ENCODE measurements at places on chromosomes 16 and 17. TPM values are rescaled to one million over a fixed set of nuclear protein-coding genes. Genes with fewer than 3 reads are reported as not detected.

Gene ZPBP2
- polyA plus RNA-seq: not detected

Gene TBC1D3B
- 18.7 TPM for polyA plus RNA-seq

Gene KRTAP4-8
- not detected for polyA plus RNA-seq

Gene RNF222
- 0.20 TPM for polyA plus RNA-seq

Gene COL1A1
- polyA plus RNA-seq: 838 TPM

Gene SPIRE2
- polyA plus RNA-seq: 19.5 TPM

DNA sequence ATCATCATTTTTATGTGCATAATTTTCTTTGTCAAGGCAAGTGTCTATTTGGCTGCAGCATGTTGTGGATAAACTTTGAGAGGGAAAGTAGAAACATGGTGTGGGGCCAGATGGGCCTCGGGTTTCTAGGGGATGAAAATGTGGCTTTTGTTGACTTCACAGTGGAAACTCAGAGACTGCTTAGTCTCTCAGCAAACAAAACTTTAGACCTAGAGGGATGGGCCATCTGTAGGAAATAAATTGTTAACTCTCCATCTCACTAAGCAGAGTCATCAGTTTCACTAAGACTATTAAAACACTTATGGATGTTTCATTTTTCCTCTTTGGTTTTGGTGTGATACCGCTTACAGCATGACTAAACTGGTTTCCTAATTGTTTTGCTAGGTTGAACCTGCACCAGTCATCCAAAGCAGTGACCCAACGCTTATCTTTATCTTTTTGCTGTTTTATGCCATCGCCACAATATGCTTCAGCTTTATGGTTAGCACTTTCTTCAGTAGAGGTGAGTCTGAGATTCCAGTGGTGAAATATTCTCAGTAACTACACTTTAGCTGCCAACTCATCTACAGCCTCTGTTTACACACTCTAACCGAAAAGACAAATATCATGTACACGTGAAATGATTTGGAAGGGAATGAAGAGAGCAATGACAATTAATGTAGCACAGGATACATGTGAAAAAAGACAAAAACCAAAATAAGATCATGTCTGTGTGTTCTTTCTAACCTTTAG is 60.6 kb upstream of the CRYM start:
- no peak for DNase-seq

- DNase-seq: peak; percentile 39
Observed at GRCh38 chr16:9258423-9259051, 167.1 kb downstream of the HAPSTR1 start.

GRCh38 chr16:73066927-73067670 is 19.2 kb upstream of the ZFHX3 start:
- no peak for DNase-seq

- DNase-seq: no peak
Observed at GRCh38 chr16:83603723-83604570, 203.8 kb upstream of the HSBP1 start.

DNA sequence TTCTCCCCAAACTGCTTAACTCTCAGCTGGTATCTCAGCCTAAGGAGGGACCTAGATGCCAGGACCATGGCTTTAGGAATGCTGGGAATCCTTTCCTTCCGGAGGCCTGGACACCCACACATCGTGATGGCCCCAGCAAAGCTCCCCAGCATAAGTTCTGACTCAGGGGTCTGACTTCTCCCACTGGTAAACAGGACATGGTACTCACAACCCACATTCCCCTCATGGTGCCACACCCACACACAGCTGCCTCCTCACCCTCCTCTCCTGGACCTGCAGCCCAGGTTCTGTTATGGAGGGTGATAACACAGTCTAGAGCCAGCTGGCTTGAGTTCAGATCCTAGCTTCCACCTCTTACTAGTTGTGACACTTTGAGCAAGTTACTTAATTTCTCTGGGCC is 719 bp upstream of the RNF227 start:
- no peak for DNase-seq

- DNase-seq: no peak
Observed at GRCh38 chr17:68682903-68683302, 81.7 kb upstream of the FAM20A start.

GRCh38 chr17:19005137-19005773 is 691 bp upstream of the FAM83G start:
- DNase-seq: no peak

DNA sequence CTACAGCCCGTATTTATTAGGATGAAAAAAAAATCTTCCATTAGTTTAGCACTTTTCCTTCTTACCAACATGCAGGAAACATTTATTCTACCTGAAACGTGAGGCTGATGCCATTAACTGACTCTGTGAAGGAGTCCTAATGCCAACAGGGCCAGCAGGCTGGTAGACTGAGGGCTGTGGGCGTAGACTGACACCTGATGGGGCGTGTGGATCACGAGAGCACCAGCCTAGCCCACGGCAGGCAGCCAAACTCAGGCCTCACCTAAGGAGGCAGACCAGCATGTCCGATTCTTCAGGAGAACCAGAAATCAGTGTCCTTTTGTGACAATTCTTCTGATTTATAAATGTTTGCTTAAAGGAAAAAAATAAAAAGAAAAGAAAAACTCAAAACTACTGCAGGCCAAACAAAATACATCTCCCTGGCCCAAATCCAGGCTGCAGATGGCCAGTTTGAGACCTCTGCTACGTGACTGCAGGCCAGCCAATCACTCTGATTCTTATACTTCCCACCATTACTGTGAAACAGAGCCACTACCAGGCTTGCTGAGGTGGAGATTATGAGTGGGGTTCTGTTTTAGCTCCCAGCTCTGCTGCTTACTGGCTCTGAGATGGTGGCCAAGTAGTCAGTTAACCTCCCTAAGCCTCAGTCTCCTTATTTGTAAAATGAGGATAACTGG is 66.5 kb downstream of the GNAO1 start:
- no peak for DNase-seq

- no peak for DNase-seq
Observed at GRCh38 chr17:30805944-30806456, 18.5 kb downstream of the CRLF3 start.

GRCh38 chr16:49049191-49049590 is 232.4 kb downstream of the CBLN1 start:
- DNase-seq: no peak

DNA sequence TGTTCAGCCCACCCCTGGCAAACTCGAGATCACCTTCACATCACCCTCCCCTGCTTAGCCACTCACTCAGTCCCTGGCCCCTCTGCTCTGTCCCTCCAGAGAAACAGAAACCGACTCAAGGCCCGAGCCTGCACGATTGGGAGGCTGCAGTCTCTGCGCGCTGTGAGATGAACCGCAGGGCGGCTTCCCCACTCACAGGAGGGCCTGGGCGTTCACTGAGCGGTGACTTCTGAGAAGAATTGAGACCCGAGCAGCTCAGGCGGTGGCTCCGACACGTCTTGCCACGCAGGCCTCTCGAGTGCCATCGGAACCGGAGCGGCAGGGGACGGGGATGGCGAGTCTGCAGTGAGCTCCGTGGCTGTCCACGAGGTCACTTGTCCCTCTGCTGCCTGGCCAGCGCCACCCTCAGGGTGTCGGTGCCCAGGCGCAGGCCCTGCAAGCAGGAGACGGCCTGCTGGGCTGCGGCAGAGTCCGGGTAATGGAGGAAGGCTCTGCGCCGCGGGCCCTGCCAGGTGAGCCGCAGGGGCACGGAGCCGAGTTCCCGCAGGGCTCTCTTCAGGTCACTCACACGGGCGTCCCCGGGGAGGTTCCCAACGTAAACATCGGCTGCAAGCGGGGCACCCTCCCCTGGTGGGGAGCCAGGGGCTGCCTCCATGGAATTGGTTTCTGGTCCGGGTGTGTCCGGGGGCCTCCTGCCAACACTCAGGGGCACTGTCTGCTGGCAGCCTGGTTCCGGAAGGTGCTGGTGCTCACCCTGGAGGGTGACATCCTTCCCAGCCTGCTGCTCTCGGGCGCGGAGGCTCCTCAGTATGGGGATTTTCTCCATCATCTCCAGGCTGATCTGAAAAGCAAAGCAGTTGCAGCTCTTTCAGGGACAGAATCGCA is 21.6 kb downstream of the FOXF1 start:
- no peak for DNase-seq

DNA sequence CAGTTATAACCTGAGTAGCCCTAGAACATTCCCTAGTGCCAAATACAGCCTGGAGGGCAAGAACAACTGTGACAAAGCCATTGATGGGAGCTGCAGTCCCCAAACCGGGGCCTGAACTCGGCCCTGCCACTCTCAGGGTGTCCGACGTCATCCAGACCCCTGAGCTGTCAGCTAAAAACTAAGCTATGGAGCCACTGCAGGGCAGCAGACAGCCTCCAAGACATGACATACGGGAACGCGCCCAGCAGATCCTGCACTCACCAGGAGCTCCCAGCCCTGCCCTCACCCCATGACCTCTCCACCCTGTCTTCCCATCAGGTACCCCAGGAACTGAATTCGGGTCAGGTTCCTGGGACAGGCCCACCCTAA is 28.4 kb downstream of the KDM8 start:
- no peak for DNase-seq

- DNase-seq: no peak
Observed at GRCh38 chr16:6615636-6616035, 717.0 kb upstream of the RBFOX1 start.

GRCh38 chr16:16045879-16046278 is 96.5 kb downstream of the ABCC1 start:
- no peak for DNase-seq

DNA sequence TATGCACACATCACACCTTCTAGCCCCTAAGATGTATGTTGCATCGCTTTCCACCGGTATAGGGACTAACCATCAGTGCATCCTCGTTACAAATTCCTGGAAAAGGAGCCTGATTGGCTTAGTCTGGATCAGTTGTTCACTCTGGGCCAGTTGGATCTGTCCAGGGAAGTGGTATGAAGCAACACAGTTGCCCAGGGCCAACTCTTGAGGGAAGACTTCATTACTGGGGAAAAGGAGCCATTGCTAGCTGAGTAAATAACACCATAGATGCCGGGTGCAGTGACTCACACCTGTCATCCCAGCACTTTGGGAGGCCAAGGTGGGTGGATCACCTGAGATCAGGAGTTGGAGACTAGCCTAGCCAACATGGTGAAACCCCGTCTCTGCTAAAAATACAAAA is 275.2 kb upstream of the RBFOX1 start:
- no peak for DNase-seq

- no peak for DNase-seq
Observed at GRCh38 chr17:1727258-1727789, 2.8 kb downstream of the WDR81 start.

All from renal cortex interstitium (tissue), 15 donors.